ENCODE measurements at places on chromosomes 1 and 21.
A peak's percentile ranks its signal among the peaks of the same experiment; 100 is the strongest.

GRCh38 chr1:225597926-225598575 is 54.9 kb downstream of the ENAH start:
- DNase-seq = peak; percentile 56

DNA sequence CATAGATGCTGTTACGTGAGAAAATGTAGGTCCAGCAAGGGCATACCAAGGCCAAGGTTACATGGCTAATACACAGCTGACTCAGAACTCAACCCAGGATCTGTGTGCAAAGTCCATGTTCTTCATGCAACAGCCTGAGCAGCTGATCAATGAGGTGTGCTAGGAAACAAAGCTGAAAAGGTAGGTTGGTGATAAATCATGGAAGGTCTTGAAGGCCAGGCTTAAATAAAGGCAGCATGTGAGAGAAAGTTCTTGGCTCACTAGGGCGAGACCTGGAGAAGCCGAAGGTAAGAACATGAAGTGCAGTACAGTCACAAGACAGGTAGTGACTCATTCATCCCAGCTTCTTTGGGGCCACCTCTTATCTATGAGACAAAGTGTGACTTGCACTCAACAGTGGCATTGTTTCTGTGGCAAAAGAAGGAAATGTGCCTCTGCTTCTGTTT is 33.4 kb downstream of the TLR5 start:
- no peak for DNase-seq

GRCh38 chr1:169090308-169090899 is 16.1 kb upstream of the ATP1B1 start:
- DNase-seq = no peak

- no peak for DNase-seq
Observed at GRCh38 chr1:235090406-235091069, 38.1 kb downstream of the TOMM20 start.

DNA sequence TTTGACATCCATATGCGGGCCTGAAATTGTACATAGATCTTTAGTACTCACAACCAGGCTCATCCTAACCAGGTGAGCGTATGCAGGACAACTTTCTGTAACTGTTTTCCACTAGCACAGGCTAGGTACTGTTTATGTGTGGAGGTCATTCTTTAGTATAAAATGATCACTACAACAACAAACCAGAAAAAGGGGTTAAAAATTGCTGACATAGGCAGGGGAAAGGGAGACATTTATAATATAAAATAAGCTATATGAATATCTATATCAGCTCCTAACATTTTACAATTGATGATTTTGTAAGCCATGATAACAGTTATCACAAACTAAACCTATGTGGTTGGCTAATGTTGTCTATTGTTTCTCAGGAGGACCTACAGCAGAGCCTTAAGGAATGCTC is 37.6 kb downstream of the RGS5 start:
- DNase-seq = no peak

DNA sequence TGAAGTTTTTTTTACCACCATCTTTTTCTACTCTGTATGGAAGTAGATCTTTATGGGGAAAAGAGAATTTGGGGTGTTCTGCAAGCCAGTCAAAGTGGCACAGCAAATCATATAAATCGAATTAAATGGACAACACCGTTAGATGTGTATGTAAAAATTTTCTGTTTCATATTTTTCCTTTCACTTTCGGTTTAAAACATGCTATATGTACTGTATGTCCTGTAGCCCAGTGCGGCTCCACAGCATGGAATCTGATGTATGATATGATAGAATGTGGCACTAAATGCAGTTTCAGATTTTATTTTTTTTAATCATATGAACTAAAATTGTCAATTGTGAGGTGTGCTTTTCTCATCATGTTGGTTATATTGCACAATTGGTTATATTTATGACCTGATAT is 32.9 kb downstream of the RAB4A start:
- DNase-seq = no peak

DNA sequence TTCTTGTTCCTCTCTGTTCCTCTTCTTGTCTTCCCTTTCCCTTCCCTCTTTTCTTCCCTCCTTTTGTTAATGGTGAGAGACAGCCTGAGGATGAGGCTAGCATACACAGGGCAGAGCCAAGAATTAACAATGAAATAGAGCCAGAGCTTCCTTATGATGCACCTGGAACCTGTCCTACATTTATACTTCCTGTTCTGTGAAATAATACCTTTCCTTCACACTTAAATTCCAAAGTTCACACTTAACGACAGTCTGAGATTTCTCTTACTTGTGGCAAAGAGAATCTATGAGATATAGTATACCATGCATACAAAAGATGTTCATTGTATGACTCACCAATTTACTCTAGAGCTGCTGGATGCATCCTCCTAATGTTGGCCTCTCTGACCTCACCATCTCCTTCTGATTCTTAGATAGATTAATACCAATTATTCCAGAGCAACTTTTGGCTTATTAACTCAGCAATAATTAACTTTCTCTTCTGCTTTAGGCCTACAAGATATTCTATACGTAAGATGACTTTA is 30.8 kb upstream of the TSNAX start:
- no peak for DNase-seq

GRCh38 chr1:108071601-108072000 is 106.6 kb upstream of the VAV3 start:
- no peak for DNase-seq

GRCh38 chr1:32144033-32144432 is 35.4 kb upstream of the TXLNA start:
- DNase-seq = no peak

DNA sequence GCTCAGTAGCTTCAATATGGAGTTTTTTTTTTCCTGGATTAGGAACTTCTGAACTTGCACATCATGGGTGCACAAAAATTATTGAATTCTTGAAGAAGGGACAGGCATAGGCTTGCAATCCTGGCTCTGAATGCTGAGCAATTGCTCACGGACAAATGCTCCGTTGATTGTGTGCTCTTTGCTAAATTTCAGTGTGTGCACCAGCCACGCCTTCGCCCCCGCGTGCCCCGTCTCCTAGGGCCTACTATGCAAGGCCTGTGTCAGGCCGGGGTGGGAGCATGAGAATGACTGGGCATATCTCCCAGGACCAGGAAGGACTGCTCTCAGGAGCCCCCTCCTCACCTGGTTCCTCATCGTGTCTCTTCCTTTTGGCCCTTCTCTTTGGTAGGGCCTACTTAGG is 17.4 kb downstream of the IL6R start:
- no peak for DNase-seq

DNA sequence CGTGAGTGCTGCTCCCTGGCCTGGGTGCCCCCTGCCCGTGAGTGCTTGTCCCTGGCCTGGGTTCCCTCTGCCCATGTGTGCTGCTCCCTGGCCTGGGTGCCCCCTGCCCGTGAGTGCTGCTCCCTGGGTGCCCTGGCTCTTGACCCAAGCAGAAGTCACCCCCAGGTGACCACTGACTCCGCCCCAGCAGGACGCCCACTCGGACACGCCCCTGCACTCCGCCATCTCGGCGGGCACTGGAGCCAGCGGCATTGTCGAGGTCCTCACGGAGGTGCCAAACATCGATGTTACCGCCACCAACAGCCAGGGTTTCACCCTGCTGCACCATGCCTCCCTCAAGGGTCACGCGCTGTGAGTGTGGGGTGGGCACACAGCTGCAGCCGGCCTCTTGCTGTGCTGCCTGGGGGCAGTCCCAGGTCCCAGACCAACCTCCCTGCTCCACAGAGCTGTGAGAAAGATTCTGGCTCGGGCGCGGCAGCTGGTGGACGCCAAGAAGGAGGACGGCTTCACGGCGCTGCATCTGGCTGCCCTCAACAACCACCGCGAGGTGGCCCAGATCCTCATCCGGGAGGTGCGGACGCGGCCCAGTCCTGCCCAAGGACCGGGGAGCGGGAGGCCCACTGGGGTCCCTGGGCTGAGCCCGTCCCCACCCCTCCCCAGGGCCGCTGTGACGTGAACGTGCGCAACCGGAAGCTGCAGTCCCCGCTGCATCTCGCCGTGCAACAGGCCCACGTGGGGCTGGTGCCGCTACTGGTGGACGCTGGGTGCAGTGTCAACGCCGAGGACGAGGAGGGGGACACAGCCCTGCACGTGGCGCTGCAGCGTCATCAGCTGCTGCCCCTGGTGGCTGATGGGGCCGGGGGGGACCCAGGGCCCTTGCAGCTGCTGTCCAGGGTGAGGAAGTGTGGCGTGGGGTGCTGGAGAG is 3.9 kb upstream of the MMP23B start:
- DNase-seq = no peak

GRCh38 chr1:95535614-95536013 is 301.6 kb downstream of the RWDD3 start:
- DNase-seq = no peak

GRCh38 chr1:19013826-19014548 is 57.5 kb upstream of the IFFO2 start:
- DNase-seq = no peak

DNA sequence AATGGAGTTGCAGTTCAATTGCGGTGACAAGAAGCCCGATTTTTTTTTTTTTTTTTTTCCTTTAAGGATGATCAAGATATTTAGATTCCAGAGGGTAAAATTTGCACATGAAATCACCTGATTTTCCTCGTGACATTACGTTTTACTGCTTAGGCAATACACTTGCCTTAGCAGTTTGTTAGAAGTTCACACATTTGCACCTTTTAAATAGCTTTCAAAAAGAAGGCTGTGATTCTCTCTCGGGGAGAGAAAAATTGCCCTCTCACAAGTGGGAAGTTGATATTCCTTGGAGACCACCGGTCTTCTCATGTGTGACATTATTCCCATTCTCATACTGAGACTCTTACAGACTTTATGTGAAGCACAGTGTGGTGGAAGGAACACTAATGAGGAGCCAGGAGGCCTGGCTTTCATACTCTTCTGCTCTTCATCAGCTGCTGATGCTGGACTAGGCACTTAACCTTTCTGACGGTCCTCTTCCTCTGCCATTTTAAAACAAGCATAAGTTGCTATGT is 69.8 kb upstream of the HSPA13 start:
- no peak for DNase-seq

DNA sequence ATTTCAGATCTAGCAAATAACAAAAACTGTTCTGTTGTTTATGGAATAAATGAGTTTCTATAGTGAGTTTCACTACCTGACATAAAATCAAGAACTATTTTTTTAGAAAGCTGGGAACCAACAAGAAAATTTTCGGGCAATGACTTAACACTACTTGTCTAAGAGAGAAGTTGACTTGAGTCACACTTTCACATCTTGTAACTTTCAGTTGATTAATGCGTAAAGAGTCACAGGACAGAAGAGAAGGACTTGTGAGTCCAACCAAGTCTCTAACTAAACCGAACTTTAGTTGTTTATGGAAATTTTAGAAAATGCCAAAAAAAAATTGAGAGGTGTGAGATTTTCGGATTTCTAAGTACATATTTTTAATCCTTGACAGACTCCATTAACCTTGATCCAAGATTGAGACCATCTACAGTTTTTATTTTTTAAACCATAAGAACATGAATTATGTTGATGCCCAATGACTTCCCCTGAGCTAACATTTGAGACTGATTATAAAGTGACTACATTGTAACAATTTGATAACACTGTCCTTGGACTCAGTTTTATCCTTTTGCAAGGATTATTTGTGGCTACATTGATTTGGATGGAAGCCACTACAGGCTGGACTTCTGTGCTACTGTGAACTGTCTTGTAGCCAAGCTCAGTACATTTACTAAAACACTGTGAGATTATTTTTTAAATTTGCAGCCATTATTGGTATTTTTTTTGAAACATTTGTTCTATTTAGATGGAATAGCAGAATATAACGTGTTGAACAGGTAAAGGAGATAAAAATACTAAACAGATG is 284.0 kb downstream of the PTPRC start:
- no peak for DNase-seq

GRCh38 chr1:228405979-228406228 is 731 bp downstream of the TRIM11 start:
- DNase-seq = no peak

DNA sequence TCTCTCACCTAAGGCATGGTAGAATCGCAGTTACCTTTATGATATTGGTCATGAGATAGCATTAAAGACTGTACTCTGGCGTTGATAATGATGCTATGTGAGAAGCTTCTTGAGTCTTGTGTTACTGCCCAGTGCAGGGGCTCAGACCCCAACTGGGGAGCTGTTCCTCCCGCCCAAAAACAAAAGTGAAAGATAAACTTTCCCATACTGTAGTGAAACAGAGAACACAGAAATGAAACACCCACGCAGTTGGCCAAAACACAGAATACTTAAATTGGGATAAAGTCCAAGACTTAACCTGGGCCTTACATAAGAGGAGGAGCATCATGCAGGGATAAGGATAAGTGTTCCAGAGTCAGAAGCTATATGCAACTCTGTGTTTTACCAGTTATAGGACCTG is 130.6 kb downstream of the HHIPL2 start:
- no peak for DNase-seq

DNA sequence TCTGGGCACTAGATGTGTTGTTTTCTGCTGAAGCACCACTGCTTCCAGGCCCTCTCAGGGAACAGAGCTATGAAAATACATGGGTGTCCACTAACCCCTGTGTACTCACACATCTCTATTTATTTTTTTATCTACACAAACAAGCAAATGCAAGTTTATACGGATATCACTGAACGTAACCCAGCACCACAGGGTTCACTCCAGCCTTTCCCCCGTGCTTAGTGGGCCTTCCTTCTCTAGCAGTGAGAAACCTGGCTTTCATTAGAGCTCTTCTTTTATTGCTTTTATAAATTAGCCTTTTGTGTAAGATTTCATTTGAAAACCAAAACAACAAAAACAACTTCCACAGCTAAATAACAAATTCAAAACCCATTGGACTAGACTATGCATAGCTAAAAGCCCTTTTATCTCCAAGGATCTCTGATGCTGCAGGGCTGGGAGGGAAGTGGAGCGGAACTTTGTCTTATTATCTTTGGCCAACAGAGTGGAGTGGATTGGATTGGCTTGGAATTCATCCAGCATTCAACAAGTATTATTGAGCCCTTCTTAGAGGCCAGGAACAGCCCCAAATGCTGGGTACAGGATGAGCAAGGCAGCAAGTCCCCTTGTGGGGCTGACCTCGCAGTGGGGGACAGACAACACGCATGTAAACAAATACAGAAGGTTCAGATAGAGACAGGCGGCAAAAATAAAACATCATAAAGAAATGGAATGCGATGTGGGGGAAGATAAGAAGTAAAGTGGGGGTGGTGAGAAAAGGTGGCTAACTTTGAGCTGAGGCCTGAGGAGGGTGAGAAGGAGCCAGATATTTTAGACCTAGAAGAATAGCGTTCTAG is 371.8 kb upstream of the POU3F1 start:
- no peak for DNase-seq

GRCh38 chr21:32144851-32145250 is 134.0 kb downstream of the MIS18A start:
- no peak for DNase-seq

GRCh38 chr1:23868557-23869016 is 497 bp upstream of the FUCA1 start:
- no peak for DNase-seq

GRCh38 chr21:29546071-29546470 is 247.3 kb downstream of the BACH1 start:
- DNase-seq = peak; percentile 62

- peak; percentile 10 for DNase-seq
Observed at GRCh38 chr21:42475036-42475435, 21.0 kb downstream of the RSPH1 start.

GRCh38 chr1:44616284-44616990 is 57.8 kb downstream of the TMEM53 start:
- no peak for DNase-seq
